Aorta (tissue), 5 donors: ENCODE measurements at places on chromosomes 2 and 18. TPM values are rescaled to one million over a fixed set of nuclear protein-coding genes. Genes with fewer than 3 reads are reported as not detected.
A peak's percentile ranks its signal among the peaks of the same experiment; 100 is the strongest.

GRCh38 chr2:47070920-47071824, 83.9 kb downstream of the STPG4 start:
- H3K4me3 ChIP-seq = no peak overlapping the region
- peak; percentile 94 for DNase-seq
- no peaks in the 10 kb centered on the region for H3K27me3 ChIP-seq
- peaks cover 6% of the 10 kb centered on the region for H3K4me1 ChIP-seq

DNA sequence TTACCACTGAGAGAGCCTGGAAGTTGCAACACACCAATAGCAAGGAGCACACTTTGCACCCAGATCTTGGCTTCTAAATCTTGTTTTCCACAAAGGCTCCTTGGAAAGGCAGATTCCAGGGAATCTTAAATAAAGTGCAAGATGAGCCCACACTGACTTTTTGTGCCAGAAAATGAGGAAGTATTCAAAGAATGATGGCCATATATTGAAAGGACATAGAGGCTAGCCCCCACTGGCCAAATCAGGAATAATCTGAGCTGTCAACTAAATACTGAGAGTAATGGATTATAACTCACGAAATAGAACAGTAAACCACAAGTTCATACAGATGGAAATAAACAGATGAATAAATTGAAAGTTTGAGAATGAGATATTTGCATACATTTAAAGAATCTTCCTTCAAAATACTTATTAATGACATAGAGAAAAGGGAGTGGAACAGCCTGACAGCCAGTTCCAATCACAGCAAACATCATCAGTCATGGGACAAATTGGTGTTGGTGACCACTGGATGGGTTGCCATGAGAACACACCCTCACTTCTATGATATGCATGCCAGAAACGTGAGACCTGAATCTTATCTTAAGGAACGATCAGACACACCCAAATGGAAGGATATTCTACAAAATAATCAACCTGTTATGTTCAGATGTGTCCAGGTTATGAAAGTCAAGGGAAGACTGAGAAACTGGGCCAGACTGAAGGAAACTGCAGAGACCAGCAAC, 12.2 kb upstream of the ACKR3 start:
- H3K4me1 ChIP-seq = no peaks in the 10 kb centered on the region
- DNase-seq = no peak
- no peaks in the 10 kb centered on the region for H3K36me3 ChIP-seq
- H3K27me3 ChIP-seq = no peaks in the 10 kb centered on the region
- H3K27ac ChIP-seq = no peak overlapping the region

DNA sequence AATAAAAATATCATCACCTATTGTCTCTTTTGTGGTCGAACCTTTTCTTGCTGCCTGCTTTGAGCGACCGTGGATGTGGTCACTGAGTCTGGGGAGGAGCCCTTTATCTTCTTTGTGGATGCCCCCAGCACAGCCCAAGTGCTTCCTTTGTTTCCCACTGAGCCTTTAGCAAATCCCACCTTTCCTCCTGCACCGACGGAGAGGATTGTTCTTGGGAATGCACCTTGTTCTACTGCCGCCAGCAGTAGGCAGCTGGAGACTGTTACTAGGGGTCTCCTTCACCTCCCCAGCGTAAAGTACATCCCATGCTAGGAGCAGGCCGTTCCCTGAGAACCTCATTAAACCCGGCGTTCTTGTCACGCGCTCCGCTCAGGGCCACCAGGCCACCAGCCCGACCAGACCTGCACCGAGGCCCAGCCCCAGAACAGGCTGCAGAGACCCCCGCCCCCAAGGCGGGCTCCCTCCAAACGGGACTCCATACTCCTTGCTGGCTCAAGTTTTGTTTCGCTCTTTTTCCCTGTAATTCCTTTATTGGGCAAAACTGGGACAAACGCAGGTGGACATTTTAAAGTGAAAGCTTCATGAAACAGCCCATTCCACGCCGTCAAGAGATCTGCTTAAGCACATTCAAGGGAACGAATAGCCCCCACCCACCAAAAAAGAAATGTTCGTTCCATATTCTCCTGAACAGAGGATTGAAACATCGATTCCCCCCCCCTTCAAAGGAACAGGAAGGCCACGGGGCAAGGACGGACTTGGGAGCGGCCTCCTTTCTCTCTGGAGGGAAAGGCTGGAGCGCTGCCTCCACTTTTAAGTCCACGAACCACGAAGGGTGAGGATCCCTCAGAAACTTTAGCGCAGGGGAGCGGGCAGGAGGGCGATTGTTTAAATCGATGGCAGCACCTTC, 1.1 kb upstream of the MAT2A start:
- H3K36me3 ChIP-seq = peaks cover 2% of the 10 kb centered on the region
- H3K4me1 ChIP-seq = no peaks in the 10 kb centered on the region
- peak overlapping the region; percentile 96 for H3K27ac ChIP-seq
- H3K4me3 ChIP-seq = peak overlapping the region; percentile 50
- no peaks in the 10 kb centered on the region for H3K27me3 ChIP-seq

DNA sequence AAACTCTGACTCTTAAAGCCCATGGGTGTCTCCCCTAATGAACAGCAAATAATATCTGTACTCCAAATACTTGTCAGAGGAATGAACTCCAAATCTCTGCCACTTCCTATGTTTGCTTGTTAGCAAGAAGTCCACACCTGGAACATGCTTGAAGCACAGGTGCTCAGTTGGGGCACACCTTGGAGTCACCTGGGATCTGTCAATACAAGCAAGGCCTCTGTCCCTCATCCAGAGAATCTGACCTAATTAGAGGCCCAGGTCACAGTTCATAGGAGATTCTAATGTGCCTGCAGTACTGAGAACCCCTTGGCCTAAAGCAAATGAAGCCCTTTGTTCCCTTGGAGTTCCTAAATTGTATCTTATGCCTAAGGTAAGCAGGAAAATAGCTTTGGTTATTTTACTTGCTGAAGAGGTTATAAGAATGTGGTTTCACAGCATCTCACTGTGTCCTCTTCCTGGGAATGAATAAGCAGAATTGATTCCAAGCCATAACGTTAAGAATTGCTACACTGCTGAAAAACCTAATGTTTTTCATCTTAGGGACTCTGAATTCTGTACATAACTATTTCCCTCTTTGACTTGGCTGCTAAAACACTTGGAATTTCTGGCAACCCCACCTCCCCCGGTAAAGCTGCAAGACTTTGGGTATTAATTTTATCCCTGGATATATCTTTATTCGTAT, 113.4 kb downstream of the PIEZO2 start:
- H3K27me3 ChIP-seq = no peaks in the 10 kb centered on the region
- DNase-seq = no peak
- H3K4me3 ChIP-seq = no peak overlapping the region
- no peaks in the 10 kb centered on the region for H3K36me3 ChIP-seq
- H3K4me1 ChIP-seq = no peaks in the 10 kb centered on the region
- no peak overlapping the region for H3K27ac ChIP-seq

DNA sequence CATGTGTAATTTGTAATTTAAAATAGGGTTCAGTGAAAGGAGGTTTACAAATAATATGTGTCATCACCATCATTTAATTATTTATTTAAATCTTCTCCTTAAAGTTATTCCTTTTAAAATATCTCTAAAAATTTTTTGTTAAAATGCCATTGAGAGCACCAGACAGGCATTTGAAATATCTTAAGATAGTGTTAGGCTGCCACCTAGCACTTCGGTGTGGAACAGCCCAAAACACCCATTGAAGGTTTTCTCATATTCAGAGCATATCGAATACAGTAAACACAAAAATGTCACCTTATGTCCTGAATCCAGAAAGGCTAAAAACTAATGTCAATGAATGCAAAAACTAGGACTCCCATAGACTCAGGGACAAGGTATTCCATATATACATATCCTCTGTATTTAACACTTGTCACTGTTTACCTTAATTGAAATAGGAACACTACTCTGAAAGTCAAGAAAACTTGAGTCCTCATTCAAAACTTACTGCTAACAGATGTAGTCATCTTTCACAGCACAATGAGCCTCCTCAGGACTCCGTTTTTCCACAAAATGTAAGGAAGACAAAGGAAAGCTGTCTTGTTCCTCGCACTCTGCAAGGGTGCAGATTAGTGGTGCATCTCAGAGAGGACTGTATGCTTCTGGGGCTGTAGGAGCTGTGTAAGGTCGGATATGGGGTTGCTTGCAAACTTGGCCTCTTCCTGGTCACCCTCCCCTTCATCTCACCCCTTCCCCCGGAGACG, 329.5 kb downstream of the PAX3 start:
- no peaks in the 10 kb centered on the region for H3K27me3 ChIP-seq
- H3K4me1 ChIP-seq = no peaks in the 10 kb centered on the region
- H3K27ac ChIP-seq = no peak overlapping the region
- no peak for DNase-seq
- H3K4me3 ChIP-seq = no peak overlapping the region

DNA sequence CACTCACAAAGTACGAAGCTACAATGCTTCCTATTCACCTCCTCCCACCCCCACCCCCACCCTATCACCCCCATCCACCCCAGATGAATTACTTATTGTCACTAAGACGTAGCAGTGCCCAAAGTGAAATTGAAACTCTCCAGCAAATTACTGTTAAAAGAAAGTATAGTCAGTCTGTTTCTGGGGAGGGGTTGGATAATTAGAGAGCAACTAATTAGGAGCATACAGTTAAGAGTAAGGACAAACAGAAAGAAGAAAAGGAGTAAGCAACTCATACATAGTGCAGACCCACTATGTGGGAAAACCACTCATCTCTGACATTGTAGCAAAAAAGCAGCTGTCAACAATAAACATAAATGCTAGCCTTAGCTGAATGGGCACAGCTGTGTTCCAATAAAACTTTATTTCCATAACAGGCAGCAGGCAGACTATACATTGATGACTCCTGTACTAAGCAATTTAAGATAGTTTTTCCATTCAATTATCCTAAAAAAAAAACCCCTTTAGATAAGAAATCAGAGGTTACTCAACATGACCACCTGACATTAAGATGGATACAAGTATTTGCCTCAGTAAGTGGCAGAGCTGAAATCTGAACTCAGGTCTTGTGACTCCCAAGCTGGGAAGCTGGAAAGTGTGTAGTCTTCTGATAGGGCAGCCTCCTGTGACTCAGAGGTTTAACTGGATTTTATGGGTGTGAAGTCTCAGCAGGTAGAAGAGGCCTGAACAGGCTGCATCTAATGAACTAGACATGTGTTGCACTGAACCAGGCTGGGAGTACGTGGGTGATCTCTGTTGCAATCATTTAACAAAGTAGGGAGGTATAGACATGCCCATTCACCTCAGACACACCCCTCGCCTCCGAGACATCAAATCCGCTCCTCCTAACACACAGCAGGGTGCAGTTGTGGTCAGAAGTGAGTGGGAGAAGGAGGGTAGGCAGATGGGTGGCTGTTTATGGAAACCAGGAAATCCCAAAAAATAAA, 171.8 kb upstream of the KLF7 start:
- no peak for DNase-seq
- H3K27me3 ChIP-seq = no peaks in the 10 kb centered on the region
- H3K4me3 ChIP-seq = no peak overlapping the region
- no peaks in the 10 kb centered on the region for H3K4me1 ChIP-seq
- no peak overlapping the region for H3K27ac ChIP-seq

- H3K27me3 ChIP-seq = no peaks in the 10 kb centered on the region
- no peak overlapping the region for H3K27ac ChIP-seq
- H3K36me3 ChIP-seq = no peaks in the 10 kb centered on the region
- no peak for DNase-seq
- H3K4me1 ChIP-seq = no peaks in the 10 kb centered on the region
Measured at GRCh38 chr2:133240491-133241223, 327.6 kb downstream of the NCKAP5 start.

DNA sequence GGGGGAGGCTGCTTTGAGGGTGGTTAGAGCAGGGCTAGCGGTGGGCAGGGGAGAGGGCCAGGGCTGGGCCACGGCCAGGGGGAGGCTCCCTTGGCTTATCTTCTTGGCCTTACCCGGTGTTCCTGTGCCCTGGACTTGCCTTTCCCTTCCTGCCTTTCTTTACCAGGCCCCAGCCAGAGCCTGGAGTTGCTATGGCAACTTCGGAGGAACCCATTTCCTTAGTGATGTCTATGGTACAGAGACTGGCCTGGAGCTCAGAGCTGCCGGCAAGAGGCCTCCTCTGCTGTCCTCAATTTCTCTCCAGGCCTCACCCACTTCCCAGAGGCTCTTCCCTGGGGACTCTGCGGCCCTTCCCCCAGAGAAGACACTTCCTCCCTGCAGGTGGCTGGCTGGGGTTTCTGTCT, 11.5 kb downstream of the SPEG start:
- no peak overlapping the region for H3K4me3 ChIP-seq
- peak; percentile 85 for DNase-seq
- H3K27ac ChIP-seq = peak overlapping the region; percentile 73

DNA sequence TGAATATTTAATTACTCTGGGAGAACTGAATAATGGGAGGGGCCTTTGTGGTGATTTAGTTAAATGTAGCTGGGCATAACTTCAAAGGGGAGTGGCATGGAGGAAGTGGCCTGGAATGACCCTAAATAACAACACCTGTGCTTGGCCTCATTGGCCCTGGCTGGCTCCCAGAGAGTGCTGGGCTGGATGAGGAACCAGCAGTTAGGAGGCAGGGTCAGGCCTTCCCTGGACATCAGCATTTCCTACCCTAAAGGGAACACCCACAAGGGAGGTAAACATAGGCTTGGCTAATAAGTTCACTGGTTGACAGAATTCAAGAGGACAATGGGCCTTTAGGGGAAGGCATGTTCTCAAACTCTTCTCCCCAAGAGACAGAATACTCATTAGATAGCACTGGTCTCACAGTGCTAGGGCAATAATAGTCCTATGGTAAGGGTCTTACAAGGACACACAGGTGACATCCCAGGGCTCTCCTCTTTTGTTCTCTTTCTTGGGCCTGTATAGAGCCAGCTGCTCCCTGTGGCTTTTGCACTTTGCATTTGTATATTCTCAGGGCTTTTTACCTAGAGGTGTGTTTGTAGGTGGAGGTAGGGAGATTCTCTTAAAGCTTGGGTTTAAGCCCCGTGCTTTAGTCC, 106.8 kb downstream of the ZNF519 start:
- no peak for DNase-seq
- H3K4me3 ChIP-seq = no peak overlapping the region
- H3K27me3 ChIP-seq = no peaks in the 10 kb centered on the region

Gene MOCOS
- polyA plus RNA-seq = 3.8 TPM

Gene SCTR
- not detected for polyA plus RNA-seq

Gene B3GNT7
- 3.5 TPM for polyA plus RNA-seq

Gene SIX2
- polyA plus RNA-seq = 1.8 TPM

Gene CCDC102B
- 11.1 TPM for polyA plus RNA-seq

Gene GPR55
- not detected for polyA plus RNA-seq

Gene PCARE
- 0.13 TPM for polyA plus RNA-seq

Gene MROH2A
- not detected for polyA plus RNA-seq

Gene CNGA3
- polyA plus RNA-seq = not detected
